ENCODE measurements at places on chromosomes 12 and 14.
A peak's percentile ranks its signal among the peaks of the same experiment; 100 is the strongest.

DNA sequence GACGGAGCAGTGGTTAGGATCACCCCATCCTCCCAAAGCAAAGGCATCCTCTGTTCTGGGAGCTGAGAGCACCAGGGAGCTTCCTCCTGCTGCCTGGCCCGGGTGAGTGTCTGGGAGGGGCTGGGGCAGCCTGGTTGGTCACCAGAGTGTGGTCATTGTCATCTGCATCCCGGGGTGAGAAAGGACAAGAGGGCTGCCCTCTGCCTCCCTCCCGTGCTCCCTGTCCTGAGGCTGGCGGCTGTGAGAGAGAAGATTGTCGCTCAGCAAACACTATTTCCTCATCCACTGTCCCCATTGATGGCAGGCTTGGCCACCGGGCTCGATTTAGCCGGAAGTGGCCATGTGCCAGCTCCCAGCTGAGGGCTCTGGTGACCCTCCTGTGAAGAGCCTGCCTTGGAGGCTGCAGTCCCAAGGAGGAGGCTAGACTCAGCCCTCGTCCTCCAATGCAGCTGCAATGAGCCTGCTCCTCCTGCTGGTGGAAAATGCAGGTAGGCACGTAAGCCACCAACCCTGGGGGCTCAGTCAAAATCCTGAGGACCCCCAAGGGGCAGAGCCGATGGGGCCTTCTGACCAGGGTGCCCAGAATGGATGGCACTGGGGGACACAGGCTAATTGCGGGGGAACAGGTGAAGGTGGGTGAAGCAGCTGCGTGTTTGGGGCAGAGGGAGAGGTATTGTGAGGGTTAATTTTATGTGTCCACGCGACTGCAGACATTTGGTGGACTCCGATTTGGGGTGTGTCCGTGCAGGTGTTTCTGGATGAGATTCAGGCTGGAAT is 155.7 kb downstream of the KIF26A start:
- peak; percentile 24 for DNase-seq

DNA sequence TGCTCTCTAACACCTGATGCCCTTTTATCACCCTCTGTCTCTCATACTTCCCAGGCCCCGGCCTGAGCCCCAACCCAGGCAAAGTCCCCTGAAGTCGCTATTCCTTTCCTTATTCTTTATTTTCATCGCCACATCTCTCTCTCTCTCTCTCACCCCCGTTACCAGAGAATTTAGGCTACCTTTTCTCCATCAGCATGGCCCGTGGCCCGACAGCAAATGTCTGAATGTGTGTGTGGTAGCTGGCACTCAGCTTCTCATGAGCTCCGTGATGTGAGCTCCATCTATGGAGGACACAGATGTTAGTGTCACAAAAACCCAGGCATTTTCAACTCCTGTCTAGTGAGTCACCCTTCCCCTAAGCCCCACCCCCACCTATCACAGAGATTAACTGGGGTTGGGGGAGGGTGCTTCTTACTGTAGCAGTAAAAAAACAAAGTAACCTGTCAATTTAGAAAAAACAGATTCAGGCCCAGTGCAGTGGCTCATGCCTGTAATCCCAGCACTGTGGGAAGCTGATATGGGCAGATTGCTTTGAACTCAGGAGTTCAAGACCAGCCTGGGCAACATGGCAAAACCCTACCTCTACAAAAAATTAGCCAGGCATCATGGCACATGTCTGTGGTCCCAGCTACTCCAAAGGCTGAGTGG is 53.8 kb downstream of the VCPKMT start:
- DNase-seq: peak; percentile 20

GRCh38 chr14:63986789-63987533 is 134.2 kb downstream of the SYNE2 start:
- DNase-seq: no peak

- DNase-seq: no peak
Measured at GRCh38 chr12:84757978-84758377, 154.6 kb downstream of the SLC6A15 start.

DNA sequence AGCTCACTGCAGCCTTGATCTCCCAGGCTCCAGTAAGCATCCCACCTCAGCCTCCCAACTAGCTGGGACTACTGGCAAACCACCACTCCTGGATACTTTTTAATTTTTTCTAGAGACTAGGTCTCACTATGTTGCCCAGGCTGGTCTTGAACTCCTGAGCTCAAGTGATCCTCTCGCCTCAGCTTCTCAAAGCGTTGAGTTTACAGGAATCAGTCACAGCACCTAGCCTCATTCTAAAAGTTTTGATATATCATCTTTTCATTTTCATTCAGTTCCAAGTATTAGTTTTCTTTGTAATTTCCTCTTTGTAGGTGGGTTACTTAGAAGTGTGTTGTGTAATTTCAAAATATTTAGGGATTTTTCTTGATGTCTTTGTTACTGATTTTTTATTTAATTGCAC is 9.6 kb downstream of the CBX5 start:
- DNase-seq: no peak

GRCh38 chr14:78172428-78172827 is 2.3 kb downstream of the NRXN3 start:
- DNase-seq: no peak

GRCh38 chr14:23364164-23365035 is 572 bp downstream of the EFS start:
- DNase-seq: no peak

DNA sequence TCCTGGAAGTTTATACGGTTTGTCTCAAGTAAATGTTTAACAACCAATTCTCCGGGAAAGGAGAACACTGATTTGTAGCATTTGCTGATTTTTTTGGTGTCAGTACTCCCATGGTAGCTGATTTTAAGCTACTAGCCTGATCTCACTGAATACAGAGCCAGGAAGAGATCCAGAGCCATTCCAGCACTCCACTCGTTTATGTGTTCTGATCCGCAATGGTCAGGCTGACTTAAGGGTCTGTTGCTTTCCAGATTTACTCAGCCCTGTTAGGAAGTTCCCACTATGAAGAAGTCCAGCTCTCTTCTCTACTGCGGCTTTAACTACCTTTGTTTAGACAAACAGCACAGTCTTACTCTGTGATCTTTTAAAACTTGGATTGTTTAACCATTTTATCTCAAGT is 38.0 kb upstream of the NID2 start:
- no peak for DNase-seq

- peak; percentile 20 for DNase-seq
Measured at GRCh38 chr12:52686756-52687487, 6.7 kb upstream of the KRT1 start.

- no peak for DNase-seq
Measured at GRCh38 chr12:110005319-110005973, 6.2 kb downstream of the ANKRD13A start.

DNA sequence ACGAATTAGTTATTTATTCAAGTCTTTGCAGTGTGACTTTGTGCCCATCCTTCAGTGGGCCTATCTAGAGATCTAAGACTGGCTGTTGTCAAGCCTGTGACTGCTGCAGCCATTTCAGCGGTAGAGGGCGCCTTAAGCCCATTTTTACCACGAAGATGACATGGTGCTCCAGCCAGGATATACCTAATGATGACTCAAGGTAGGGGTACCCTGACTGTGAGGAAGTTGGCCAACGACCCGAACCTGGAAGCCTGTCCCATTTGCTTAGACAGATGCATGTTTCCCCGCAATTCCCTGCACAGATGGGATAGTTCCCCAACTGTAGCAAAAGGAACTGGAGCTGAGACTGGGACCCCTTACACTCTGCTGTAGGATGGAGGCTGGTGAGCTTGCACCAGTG is 41.3 kb downstream of the RAB3IP start:
- DNase-seq: no peak

- peak; percentile 80 for DNase-seq
Measured at GRCh38 chr12:81245907-81246570, 168.2 kb downstream of the ACSS3 start.

GRCh38 chr14:74239848-74240793 is 872 bp downstream of the VSX2 start:
- DNase-seq: no peak

DNA sequence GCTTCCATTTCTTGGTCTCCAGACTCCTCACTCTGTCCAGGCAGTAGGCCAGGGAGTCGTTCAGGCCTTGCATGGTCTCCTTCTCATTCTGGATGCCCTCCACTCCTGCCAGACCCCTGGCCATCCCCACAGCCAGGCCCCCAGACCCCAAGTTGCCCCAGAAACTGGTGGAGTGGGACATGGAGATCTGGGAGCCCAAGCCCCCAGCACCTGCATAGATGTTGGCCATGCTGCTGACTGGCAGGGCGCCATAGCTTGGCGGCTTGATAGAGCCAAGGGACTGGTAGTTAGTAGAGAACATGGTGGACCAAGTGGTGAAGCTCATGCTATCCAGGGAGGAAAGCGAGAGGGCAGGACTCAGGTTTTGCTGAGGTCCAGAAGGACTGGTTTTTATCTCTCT is 21.2 kb upstream of the INSM2 start:
- no peak for DNase-seq

GRCh38 chr14:94398182-94398479 is 9.7 kb upstream of the SERPINA1 start:
- DNase-seq: no peak

DNA sequence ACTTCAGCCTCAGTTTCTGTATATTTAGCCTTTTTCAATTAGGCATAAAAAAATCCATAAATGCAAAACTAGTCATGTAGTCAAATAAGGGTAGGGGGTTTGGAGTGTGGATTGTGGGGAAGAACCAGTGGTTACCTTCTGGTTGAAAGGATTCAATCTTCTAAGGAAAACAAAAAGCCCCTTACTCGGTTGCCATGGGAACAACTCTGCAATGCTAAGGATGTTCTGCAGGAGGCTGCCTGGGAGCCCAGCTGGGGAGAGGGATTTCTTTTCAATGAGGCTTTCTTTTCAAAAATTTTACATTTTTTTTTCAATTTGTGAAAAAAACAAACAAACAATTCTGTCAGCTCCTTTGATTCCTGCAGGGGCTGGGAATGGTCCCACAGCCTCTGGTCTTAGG is 67.2 kb downstream of the SLC8A3 start:
- DNase-seq: no peak

GRCh38 chr12:11321980-11322379 is 11.7 kb upstream of the PRB4 start:
- DNase-seq: no peak

DNA sequence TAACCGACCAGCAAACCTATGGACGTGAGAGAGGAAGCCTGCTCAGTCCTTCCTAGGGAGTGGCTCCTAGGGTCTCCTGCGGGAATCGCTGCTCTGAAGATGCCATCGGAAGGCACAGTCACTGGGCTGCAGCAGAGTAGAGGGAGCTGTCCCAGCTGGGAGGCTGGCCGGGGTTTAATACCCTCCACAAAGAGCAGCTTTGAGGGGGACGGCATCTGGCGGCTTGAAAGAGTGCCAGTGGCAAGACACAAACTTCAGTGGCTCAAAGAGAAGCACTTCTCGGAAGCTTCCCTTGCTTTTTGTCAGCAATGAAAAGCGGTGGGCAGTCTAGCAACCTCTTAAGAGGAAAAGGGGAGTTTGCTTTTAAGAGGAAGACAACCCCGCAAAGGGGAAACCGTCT is 114.6 kb downstream of the TMEM132C start:
- no peak for DNase-seq

GRCh38 chr12:11895421-11896078 is 175.2 kb upstream of the BCL2L14 start:
- DNase-seq: no peak

- DNase-seq: no peak
Measured at GRCh38 chr12:71870416-71870815, 30.9 kb downstream of the TBC1D15 start.

DNA sequence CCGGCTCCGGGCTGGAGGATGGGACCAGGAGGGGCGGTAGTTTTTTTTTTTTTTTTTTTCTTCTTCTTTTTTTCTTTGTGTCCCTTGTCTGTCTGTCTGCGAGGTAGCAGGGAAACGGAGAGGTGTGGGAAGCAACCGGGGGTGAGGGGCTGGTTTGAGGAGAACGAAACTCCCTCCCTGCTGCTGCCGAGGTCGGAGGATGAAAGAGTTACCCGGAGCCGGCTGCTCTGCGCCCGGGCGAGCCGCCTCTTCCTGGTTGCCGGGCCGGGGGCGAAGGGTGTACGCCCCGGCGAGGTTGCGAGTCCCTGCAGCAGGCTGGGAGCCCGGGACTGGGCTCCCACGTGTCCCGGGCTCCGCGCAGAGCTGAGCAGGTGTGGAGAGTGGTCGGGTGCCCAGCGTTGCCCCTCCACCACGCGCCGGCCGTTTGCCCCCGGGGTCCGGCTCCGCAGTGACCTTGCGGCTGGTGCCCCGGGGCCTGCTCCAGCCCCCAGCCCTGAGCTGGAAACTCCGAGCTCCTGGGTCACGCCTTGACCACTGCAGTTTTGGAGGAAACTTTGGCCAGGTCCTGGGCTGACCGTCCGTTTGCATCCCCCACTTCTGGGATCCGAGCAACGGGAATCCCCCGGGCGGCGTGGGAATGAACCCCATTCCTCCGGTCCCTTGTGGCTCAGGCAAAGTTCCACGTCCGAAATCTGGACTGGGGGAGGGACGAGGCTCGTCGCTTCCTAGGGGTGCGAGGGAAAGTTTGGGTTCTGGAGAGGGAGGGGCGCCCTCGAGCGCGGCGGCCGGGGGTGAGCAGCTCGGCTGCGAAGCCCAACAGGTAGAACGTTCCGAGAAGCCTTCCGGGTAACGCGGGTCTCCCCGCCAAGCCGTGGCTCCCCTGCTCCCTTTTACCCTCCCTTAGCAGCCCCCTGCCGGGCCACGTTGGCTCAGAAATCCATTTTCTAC is 1.3 kb downstream of the CHST11 start:
- peak; percentile 69 for DNase-seq

- DNase-seq: no peak
Measured at GRCh38 chr12:78208092-78208491, 377.4 kb downstream of the NAV3 start.

GRCh38 chr12:39966256-39966655 is 139.6 kb downstream of the SLC2A13 start:
- no peak for DNase-seq

DNA sequence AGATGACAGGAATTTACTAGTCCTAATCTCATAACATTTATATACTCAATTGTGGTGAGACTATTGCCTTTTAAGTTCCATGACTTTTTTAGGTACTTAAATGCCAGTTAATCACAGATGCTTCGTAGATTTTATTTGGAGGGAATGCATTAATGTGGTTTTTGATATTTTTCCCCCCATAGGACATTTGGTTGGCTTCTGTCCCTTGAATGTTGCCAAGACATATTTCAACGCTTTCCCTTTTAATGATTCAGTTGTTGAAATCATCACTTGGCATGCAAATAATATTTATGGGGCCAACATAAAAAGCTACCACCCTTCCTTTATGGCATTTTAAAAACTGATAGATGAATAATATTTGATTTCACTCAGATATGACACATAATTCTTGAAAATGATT is 172.1 kb downstream of the ACSS3 start:
- DNase-seq: no peak

GRCh38 chr12:20599757-20600156 is 95.4 kb upstream of the SLCO1C1 start:
- no peak for DNase-seq
